Stimulated activated naive B cell treated with anti-CD40 and anti-IgM and Interleukin-4, amounts not matched to agents 10 μg/mL and 1 μg/mL and 100 μg/mL, for 72 hours (primary cell): ENCODE measurements at places on chromosomes 11 and 22.

- DNase-seq, result no peak
- H3K36me3 ChIP-seq, result no peaks in the 10 kb centered on the region
- H3K4me3 ChIP-seq, result no peak overlapping the region
- H3K4me1 ChIP-seq, result no peaks in the 10 kb centered on the region
Observed at GRCh38 chr11:79312617-79313529, 128.0 kb downstream of the TENM4 start.

DNA sequence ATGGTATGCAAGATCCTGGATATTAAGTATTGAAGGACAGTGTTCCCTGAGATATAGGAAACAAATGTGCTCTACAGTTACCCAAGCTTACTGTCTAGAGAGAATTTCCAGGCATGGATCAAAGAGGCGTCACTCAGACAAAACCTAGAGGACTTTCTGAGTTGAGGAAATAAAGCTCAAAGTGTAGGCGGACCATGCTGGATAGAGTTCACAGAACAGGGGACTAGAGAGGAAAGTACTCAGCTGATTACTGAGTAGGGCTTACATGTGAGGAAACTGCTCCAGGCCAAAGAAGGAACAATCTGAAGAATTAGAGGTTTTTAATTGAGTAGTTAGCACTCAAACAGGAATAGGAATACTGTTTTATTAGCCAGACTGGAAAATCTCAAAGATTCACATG lies 193.3 kb downstream of the TMEM135 start:
- no peaks in the 10 kb centered on the region for H3K4me1 ChIP-seq
- no peaks in the 10 kb centered on the region for H3K27me3 ChIP-seq
- H3K27ac ChIP-seq, result no peak overlapping the region
- no peak overlapping the region for H3K4me3 ChIP-seq
- DNase-seq, result no peak

DNA sequence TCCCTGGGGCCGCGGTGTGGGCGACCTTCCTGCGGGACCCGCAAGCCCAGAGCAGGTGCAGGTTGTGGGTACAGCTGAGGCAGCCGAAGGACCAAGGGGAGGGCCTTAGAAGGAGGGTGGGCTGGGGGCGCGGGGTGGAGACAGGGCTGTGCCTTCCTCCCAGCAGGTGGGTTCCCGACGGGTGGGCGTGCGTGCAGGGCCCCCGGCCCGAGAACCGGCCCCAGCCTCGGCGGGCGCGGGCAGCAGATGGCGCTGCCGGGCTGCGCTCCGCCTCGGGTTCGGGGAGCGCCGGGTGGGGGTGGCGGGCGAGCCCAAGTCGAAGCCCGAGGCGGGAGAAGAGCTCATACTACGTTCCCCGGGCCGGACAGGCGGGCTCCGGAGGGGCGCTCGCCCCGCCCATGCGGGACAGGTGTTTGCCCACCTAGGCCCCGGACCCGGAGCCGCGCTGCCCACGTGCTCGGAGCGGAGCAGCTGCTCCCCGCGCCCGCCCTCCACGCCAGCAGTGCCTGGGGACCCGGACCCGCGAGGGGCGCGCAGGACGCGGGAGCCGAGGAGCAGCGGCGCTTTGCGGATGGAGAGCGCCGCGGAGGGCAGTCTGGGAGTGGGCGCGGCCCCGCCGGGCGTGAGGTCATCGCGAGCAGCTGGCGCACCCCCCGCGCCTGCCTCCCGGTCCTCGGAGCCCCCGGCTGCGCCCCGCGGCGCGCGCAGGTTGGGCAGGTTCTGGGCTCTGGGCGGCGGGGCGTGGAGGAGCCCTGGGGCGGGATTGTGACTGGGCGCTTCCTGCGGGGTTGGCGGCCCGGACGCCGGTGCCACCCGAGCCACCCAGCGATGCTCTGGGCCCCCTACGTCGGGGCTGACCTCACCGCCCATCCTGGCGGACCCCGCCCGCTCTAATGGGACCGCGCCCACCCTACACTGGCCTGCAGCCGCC lies 25.3 kb downstream of the DUSP8 start:
- H3K4me1 ChIP-seq, result peaks cover 17% of the 10 kb centered on the region
- no peak for DNase-seq
- peaks cover 65% of the 10 kb centered on the region for H3K27me3 ChIP-seq
- peak overlapping the region; percentile 74 for H3K4me3 ChIP-seq
- H3K36me3 ChIP-seq, result no peaks in the 10 kb centered on the region

- peaks cover 37% of the 10 kb centered on the region for H3K4me1 ChIP-seq
- H3K36me3 ChIP-seq, result peaks cover 71% of the 10 kb centered on the region
- DNase-seq, result no peak
- peak overlapping the region; percentile 33 for H3K4me3 ChIP-seq
Observed at GRCh38 chr11:73028611-73029010, 113.5 kb downstream of the FCHSD2 start.
